ENCODE measurements at places on chromosomes 1 and 21. TPM values are rescaled to one million over a fixed set of nuclear protein-coding genes. Genes with fewer than 3 reads are reported as not detected.

Gene DISP1
- 16.8 TPM for total RNA-seq

DNA sequence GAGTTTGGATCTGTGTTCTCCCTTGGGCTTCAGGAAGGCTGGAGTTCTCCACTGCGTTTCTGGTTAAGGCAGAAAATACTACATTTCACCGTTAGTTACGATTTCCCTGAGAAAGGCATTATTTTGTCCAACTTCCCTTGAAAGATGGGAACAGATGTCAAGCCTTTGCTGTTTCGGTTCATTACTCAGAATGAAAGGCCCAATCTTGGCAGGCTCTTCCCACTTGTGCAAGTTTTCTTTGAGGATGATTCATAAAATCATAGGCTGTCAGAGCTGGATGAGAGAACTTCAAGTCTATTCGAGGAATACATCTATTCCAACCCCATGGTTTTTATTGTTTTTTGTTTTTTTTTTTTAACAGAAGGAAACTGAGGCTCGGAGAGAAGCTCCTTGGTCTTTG lies 205.2 kb downstream of the GRIK3 start:
- no peak for ATAC-seq

DNA sequence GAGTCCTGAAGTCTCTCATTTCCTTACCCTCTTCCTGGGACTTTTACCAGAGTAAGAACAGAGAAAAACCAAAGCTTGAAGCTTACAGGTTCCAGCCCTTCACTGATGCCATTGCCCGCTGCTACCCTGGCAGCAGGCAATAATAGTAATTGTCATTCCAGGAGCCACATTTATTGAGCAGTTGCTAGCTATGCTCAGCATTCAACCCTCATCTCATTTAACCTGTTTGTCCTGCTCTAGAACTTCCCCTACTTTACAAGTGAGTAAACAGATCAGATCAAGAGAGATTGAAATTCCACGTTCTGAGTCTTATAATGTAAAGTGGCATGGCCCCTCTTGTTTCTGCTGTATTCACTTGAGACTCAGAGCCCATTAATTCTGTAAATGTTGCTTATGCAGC lies 80.4 kb downstream of the ATP1A1 start:
- ATAC-seq, result no peak

DNA sequence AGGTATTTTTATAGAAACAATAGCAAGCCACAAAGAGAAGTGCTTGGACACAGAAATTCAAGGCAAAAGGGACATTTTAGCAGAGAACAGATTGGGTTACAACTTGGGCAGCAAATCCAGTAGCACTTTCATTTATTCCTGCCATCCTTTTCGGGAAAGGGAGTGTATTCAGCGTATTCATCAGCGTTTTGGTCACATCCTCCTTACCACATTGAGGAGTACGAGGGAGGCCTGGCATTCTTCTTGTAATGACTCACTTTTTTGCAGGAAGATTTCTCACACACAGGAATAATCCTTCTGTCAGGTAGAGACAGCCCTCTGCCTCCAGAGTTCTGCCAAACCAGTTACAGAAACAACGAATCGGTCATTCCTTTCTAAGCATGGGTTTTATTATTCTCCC lies 18.1 kb upstream of the FAM78B start:
- ATAC-seq, result no peak

DNA sequence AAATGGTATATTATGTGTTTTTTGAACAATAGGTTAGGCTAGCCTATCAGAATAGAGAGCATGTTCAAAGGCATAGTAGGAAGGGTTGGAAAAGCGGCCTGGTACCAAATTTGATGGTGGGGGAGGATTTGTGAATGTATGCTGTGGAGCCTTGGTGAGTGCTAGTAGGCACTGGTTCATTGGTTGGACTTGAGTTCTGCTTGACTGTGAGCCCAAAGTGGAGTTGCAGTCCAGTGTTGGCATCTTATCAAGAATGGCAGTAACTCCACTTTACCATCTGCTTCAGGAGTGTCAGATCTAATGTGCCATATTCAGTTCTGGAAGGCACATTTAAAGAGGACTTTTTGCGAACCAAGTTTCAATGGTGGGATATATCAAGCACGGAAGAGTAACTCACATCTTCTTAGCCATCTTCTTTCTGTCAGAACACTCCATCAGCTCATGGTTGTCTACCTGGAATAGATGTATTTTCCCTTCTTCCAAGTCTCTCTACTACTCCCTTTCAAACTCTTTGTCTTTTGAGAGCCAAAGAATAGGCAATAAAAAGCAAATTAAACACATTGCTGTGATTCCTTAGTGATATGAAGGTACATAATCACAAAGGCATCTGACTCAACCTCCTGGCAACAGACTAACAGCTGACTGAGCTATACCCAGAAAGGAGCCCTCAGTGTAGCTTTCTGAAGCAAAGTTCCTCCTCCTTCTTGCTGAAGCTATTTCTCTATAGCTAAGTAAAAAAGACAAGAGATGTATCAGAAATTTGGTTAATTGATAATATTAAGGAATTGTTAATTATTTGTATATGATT lies 21.7 kb downstream of the LRRC8B start:
- ATAC-seq, result no peak

DNA sequence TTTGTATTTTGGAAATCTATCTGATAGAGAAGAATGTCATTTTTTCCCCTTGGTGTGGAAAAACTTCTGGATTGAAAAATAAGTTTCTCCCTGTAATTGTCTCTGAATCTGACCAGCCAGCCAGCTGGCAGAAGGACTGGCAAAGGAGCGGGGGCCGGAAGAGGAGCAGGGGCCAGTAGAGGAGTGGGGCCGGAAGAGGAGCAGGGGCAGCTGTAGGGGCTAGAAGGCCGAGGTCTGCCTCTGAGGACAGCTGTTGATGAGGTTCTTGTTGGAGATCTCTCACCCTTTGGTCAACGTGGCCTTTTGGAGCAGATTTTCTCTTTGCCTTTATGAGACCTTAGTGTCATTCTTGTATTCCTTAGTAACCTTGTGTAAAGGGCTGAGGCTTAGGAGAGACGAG lies 121.8 kb downstream of the GALNT2 start:
- ATAC-seq, result no peak

DNA sequence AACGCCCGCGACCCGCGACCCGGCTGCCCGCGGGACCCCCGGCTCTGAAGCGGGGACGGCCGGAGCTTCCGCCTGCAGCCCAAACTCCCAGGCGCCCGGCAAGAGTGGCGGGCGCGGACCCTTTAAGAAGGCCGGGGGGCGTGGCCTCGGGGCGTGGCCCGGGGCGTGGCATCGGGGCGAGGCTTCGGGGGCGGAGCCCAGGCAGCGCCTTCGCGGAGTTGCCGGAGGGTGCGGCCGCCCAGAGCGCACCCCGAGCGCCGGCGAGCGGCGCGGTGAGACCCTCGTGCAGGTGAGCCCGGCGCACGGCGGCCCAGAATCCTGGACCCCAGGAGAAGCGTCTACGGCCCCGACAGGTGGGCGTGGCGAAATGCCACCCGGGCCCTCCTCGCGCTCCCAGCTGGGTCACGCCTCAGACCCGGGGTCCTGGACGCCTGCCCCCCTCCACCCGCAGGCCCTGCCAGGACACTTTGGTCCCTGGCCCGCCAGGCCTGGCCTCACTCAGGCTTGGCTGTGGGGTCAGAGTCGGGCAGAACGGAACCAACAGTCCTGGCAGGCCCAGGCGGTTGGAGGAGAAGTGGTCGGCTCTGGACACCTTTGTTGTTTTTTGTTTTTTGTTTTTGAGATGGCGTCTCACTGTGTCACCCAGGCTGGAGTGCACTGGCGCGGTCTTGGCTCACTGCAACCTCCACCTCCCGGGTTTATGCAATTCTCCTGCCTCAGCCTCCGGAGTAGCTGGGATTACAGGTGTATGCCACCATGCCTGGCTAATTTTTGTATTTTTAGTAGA lies 14.4 kb downstream of the RNF223 start:
- peak; percentile 89 for ATAC-seq

DNA sequence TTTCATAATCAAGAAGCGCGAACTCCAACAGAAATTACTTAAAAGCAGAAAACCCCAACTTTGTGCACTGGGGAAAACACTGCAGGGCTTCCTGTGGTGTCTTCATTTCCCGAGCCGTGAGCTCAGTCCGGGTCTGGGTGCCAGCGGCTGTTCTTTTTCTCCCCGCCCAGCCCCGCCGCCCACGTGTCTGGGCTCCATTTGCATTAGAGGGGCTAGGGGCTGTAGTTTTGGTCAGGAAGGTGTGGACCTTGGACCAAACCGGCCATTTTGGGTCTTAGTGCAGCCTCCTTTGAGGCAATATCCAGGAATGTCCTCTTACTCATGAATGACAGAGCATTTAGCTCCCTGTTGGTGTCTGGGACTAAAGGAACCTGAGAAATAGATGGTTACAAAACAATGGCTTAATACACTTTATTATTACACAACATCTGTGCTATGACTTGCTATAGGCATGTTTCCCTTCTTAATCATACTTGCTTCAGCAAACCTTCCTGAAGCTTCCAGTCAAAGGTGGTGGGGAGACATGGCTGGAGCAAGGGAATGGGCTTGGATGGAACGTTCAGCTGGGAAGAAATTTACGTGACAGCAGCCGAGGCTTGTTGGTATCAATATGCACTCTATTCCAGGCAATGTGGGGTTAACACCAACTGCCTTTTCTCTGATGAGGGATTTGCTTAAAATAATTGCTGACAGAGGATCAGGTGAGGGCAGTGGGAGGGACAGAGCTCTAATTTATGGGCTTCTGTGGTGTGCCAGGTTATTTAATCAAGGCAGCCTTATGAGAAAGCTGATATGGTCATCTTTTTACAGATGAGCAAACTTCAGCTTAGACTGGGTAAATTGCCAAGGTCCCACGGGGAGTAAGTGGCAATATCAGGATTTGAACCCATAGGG lies 1.1 kb downstream of the AGTRAP start:
- ATAC-seq, result peak; percentile 66

GRCh38 chr21:32483293-32483595 lies 70.7 kb downstream of the EVA1C start:
- ATAC-seq, result no peak

DNA sequence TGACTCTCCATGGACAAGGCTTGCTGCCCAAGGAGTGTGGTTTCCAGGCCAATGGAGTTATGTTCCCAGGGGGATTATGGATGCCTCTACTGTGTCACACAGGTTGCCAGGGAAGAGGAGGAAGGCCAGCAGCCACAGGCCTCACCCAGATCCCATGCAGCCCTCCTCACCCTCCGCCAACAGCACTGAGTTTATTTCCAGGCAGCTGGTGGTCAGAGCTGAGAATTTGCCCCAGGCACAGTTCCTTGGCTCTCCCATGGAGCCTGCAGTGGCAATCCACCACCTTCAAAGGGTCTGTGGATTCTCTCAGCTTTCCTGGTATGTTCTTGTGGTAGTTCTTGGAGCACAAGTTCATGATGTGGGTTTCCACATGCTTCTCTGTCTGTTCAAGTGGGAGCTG lies 79.2 kb downstream of the NTNG1 start:
- ATAC-seq, result no peak

DNA sequence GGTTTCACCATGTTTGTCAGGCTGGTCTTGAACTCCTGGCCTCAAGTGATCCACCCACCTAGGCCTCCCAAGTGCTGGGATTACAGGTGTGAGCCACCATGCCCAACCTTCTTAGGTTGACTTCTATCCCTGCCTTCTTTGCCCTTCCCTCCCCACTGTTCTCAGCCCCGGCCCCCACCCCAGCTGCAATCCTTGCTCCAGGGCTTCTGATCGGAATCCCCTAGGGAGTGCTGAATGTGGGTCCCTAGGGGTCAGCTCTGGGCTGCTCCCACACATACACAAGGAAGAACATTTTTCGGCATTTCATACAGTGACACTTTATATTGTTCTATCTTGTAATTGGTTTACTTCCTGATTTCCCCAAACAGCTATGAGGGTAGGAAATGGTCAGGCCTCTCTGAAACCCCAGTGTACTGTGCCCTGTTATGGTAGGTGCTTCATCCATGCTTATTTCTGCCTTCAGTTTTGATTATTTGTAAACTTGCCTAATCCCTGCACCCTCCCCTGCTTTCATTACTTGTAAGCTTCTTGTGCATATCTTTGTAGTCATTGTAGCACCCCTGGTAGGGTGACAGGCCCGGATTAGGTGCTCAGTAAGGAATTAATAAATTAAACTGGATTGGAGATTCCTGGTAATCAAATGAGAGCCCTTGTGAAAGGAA lies 5.8 kb upstream of the SRP9 start:
- no peak for ATAC-seq

GRCh38 chr1:220045356-220046051 lies 801 bp downstream of the EPRS1 start:
- ATAC-seq, result no peak

- ATAC-seq, result peak; percentile 11
Observed at GRCh38 chr1:150256198-150256553, 1.4 kb upstream of the CA14 start.

Gene MAP7D1
- 195 TPM for total RNA-seq

Gene FASLG
- total RNA-seq, result not detected

Gene TMPRSS3
- not detected for total RNA-seq
